ENCODE measurements at places on chromosomes 4 and X.

GRCh38 chr4:158007566-158007965 is 165.3 kb downstream of the GASK1B start:
- no peak for DNase-seq

DNA sequence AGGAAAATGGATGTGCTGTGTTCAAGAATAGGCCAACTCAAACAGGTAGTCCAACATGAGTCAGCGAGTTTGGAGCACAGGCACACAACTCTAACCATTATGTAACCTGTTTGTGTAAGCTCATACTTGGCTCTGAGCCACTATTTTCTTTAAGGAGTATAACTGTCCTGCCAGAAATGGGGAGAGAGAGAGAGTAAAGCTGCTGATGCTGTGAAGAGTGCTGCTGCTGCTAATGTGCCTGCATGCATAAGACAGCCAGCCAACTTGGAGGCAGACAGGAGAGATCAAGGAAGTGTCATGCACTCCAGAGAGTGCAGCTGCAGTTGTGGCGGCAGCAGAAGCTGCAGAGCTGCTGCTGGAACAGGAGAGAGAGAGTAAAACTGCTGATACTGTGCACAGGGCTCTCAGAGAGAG is 11.7 kb upstream of the STATH start:
- no peak for DNase-seq

DNA sequence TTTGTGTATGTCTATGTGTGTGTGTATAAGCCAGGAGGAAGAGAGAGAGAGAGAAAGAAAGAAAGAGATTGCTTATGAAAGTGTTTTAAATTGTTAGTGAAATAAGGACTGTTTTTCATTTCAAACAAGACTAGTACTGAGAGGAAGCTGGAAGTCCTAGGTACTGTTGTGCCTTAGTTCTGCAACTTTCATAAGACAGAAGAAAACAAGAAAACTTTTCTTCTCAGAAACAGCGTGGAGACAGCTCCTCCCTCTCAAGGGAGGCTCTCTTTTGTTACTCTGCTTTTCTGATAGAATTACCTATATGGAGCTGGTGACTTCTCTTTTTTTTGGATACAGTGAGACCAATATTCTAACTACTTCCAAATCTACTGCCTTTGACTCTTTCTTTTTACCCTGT is 62.5 kb downstream of the BANK1 start:
- DNase-seq = no peak

GRCh38 chrX:12978205-12979025 is 3.5 kb downstream of the TMSB4X start:
- no peak for DNase-seq
